ENCODE measurements at places on chromosomes 6 and 20.
A peak's percentile ranks its signal among the peaks of the same experiment; 100 is the strongest.

DNA sequence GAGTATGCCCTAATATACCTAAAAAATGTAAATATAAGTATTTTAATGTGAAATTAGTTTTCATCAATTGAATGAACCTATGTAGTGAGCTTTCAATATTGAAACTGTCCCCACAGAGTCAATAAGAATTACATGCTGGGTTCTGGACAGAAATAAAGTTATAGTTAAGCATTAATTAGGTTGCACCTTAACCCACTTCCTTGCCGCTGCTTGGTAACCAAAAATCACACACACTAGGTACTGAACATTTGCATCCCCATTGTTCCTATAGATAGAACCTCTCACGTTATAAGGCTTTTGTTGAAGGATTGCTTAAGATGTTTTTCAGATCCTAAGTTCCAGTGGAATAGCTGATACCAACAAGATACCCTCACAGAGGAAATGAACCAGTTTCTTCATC lies 237.1 kb upstream of the OPRM1 start:
- DNase-seq: no peak

DNA sequence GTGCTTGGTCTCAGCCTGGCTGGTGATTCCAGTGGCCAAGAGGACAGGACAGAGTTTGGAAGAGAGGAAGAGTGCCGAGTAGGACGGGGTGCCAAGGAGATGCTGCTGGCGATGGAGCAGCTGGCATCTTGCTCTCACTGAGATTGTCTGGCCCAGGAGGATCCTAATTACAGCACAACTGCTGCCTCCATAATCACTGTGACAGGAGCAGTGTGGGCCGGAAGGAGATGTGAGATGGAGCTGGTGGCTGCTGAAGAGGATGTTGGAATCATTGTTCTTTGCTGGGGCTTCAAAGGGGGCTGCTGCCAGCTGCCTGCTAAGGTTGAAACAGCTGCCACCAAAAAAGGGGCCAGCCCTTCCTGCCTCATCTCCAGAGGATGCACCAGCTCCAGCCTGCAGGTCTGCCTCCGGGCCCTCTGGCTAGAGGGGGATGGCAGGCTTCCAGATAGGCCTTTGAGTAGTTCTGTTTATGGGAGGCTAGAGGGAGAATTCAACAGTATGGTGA lies 214.4 kb downstream of the RNF144B start:
- DNase-seq: no peak

- DNase-seq: peak; percentile 38
These were observed 38.8 kb downstream of the ERMARD start for GRCh38 chr6:169789944-169790927.

DNA sequence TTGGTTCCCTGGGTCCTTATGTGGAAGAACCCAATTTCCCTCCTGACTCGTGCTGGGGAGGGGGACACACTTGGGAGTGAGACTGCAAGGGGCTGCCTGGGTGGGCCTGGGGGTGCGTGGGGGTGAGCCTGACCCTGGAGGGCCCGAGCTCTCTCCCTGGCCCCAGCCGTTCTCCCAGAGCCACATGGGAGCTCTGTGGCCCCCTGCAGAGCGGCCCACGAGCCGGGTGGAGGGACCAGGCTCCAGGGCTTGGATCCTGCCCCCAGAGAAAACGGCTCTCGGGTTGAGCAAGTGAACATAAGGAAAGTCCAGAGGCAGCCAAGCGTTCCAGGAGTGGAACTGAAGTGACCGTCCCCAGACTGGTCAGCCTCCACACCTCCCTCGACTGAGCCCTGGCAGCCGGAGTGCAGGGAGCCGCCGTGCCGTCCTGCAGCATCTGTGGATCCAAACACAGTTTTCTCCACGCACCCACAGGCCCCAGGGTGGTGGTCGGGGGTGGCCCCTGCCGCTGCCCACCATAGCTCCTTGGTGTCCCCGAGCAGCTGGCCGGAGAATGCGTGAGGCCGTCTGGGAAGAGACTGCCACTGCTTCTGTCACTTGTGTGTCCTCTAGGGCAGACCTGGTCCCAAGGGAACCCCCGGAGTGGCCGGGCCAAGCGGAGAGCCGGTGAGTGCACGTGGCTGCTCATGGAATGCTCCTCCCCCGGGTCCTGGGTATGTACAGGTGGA lies 10.6 kb downstream of the COL9A3 start:
- no peak for DNase-seq
